Stimulated activated CD8-positive, alpha-beta memory T cell treated with anti-CD3 and anti-CD28 coated beads, Interleukin-7, amount 100 ng/mL, for 4 hours (primary cell): ENCODE measurements at places on chromosomes 13 and 19.

DNA sequence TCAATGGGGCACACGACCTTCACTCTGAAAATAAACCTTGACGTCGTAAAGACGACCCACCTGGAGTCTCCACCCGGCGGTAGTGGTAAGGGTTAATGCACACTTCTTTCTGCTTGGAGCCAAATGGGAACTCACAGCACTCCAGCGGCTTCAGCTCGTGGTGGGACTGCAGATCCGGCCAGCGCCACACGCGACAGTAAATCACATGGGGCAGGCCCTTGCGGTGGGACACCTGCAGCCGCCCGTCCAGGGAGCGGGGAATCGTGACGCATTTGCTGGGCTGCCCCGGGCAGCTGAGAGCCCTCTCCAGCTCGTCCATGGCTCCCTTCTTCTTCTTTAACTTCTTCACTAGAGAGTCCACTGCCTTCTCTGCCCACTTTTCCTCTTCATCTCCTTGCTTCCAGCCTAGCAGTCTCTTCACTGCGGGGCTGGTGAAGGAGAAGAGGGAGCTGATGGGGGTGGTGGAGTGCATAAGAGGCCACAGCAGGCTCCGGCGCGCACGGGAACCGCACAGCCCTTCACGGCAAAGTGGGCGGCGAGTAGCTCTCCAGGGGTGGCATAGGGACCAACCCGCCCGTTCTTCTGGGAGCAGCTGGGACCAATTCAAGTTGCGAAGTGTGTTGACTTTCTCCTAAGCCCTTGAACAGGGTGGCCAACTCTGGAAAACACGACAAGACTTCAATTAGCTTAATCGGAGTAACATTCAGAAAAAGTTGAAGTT lies 40.7 kb downstream of the SMAD9 start:
- no peak for DNase-seq

DNA sequence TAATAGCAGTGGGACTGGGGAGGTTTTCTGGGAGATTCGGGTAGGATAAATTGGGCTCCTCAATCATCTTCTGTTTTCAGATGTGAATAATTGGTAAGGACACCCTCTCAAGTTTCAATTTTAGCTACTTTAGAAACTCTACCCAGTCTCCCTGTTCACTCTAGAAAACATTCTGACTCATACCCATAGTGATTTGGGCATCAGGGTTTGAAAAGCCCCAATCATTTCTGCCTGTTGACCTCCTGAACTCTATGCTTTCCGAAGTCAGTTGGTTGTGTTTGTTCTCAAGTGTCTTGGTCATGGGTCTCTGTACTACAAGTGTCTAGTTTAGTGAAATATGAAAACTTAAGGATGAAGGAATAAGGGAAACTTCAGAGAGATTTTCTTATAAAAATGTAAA lies 911.3 kb upstream of the GPC6 start:
- no peak for DNase-seq

- DNase-seq = no peak
These were observed 364.3 kb downstream of the SLITRK6 start for GRCh38 chr13:85434927-85435326.

DNA sequence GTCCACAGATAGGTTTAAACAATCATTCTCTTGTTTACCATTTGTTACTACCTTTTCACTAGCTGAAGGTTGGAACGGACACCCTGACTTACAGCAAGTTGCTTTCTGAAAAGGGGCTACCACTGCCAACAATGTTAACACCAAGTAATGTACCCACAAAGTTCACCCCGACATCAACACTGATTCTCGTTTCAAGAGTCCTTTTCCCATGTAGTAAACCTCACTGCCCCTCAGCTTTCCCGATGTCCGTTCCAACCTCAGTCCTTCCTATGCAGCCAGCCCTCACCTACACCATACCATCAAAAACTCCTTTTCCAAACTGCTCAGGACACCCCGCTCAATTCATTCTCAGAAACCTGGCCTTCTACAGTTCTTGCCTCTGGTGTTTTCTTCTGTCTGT lies 29.0 kb downstream of the PEG3 start:
- no peak for DNase-seq

DNA sequence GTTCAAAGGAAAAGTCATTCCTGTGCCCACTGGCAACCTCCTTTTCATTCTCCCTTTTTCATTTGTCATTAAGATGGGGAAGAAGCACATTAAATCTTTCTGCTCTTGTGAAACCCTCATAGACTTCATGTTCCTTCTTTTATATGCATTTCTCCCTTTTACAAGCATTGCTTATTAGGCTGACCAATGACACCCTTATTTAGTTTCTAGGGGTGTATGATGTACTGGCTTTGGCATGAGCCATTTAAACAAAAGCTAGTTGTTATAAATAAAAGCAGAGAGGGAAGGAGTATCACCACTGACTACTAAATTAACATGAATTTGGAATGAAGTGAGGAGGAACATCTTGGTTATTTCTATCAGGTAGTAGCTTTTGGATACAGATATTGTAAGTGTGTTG lies 68.2 kb upstream of the PCDH9 start:
- DNase-seq = no peak

DNA sequence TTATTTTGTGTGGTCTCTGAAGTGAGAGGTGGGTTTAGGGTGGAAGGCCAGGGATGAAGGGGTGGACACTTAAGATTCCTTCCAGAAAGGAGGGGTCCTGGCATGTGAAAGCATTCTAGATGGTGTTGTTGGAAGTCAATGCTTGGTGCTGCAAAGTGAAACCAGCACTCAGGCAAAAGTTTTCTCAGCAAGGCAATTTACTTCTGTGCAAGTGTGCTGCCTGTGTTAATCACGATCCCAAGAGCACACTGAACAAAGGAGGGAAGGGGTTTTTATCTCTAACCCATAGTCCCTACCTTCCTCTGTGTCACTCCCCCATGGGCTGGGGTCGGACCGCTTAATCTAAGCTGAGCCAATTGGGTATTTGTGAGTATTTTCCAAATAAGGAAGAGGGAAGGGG lies 1.3 kb downstream of the ZNF134 start:
- DNase-seq = no peak

- DNase-seq = no peak
These were observed 18.8 kb downstream of the UBE2L5 start for GRCh38 chr13:30440910-30441703.
